ENCODE measurements at places on chromosomes 3 and 15.
A peak's percentile ranks its signal among the peaks of the same experiment; 100 is the strongest.

- no peak for DNase-seq
- no peaks in the 10 kb centered on the region for H3K36me3 ChIP-seq
- H3K27ac ChIP-seq, result no peak overlapping the region
- H3K4me1 ChIP-seq, result no peaks in the 10 kb centered on the region
- peaks cover 26% of the 10 kb centered on the region for H3K27me3 ChIP-seq
- no peak overlapping the region for H3K4me3 ChIP-seq
These were observed 226.1 kb downstream of the ADAMTS17 start for GRCh38 chr15:100115711-100116090.

GRCh38 chr3:32969656-32970055 is 18.2 kb downstream of the CCR4 start:
- no peaks in the 10 kb centered on the region for H3K4me1 ChIP-seq
- no peak overlapping the region for H3K4me3 ChIP-seq
- H3K27ac ChIP-seq, result no peak overlapping the region
- no peaks in the 10 kb centered on the region for H3K27me3 ChIP-seq

DNA sequence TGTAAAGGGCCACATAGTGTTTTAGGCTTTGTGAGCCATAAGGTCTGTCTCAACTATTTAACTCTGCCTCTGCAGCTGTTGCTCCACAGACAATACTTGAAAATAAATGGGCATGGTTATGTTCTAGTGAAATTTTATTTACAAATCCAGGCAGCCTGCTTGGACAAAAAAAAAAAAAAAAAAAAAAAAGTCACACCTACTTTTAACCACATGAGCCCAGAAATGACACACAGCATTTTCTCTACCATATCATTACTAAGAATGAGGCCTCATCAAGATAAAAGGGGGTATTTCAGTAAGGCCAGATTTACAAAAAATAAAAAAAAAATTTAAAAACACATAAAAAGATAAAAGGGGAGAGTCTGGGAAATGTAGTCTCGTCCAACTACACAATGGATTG is 1.7 kb upstream of the NGLY1 start:
- no peak for DNase-seq
- H3K36me3 ChIP-seq, result no peaks in the 10 kb centered on the region
- H3K4me3 ChIP-seq, result no peak overlapping the region
- no peaks in the 10 kb centered on the region for H3K27me3 ChIP-seq
- peaks cover 28% of the 10 kb centered on the region for H3K4me1 ChIP-seq

GRCh38 chr15:63493436-63493835 is 11.0 kb upstream of the USP3 start:
- no peak overlapping the region for H3K27ac ChIP-seq
- peaks cover 11% of the 10 kb centered on the region for H3K4me1 ChIP-seq
- no peak for DNase-seq
- no peaks in the 10 kb centered on the region for H3K36me3 ChIP-seq

GRCh38 chr3:186053954-186054791 is 54.7 kb downstream of the ETV5 start:
- H3K4me3 ChIP-seq, result no peak overlapping the region
- no peak overlapping the region for H3K27ac ChIP-seq
- H3K4me1 ChIP-seq, result no peaks in the 10 kb centered on the region
- H3K27me3 ChIP-seq, result no peaks in the 10 kb centered on the region
- H3K36me3 ChIP-seq, result peaks cover 10% of the 10 kb centered on the region

- no peaks in the 10 kb centered on the region for H3K4me1 ChIP-seq
- no peak for DNase-seq
- peaks cover 60% of the 10 kb centered on the region for H3K36me3 ChIP-seq
These were observed 17.0 kb downstream of the EOGT start for GRCh38 chr3:68996356-68996995.

DNA sequence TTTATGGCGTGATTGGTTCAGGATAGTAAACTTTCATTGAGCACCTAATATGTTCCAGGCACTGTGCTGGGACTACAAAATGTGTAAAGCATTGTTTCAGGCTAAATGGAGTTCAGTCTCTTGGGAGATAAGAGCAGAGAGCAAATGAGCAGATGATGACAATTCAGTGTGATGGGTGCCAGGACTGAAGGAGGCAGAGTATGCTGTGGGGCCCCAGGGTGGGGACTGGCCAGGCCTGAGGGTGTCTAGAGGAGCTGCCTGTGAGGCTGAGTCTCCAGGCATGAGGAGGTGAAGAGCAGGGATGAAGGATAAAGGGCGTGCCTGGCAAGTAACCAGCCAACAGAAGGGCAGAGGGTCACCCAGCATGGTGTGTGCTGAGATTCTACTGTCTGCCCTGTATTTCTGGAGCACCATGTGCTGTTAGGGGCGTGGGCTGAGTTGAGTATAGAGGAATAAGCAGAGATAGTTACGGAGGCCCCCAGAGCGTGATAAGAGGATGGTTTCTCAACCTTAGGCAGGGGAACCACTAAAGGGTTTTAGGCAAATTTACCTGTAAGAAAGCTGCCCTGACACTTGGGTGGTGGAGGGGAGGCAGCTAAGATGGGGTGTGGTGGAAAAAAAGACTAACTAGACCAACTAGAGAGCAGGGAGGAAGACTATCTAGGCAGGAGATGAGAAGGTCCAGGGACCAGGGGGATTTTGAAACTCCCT is 38.5 kb downstream of the EPHB1 start:
- H3K4me1 ChIP-seq, result no peaks in the 10 kb centered on the region
- H3K4me3 ChIP-seq, result no peak overlapping the region
- H3K36me3 ChIP-seq, result no peaks in the 10 kb centered on the region
- DNase-seq, result no peak
- H3K27ac ChIP-seq, result no peak overlapping the region

DNA sequence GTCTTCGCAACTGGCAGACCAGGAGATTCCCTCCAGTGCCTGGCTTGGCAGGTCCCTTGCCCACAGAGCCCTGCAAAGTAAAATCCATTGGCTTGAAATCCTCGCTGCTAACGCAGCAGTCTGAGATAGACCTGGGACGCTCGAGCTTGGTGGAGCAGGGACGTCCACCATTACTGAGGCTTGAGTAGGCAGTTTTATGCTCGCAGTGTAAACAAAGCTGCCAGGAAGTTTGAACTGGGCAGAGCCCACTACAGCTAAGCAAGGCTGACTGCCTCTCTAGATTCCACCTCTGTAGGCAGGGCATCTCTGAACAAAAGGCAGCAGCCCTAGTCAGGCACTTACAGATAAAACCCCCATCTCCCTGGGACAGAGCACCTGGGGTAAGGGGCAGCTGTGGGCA is 205.0 kb upstream of the MME start:
- no peak overlapping the region for H3K27ac ChIP-seq
- no peak for DNase-seq
- no peak overlapping the region for H3K4me3 ChIP-seq
- H3K36me3 ChIP-seq, result no peaks in the 10 kb centered on the region
- no peaks in the 10 kb centered on the region for H3K4me1 ChIP-seq

- H3K27me3 ChIP-seq, result no peaks in the 10 kb centered on the region
- DNase-seq, result no peak
- H3K4me1 ChIP-seq, result no peaks in the 10 kb centered on the region
- H3K27ac ChIP-seq, result no peak overlapping the region
These were observed 276.6 kb upstream of the TPM1 start for GRCh38 chr15:62765916-62766315.

GRCh38 chr15:38671675-38672254 is 107.2 kb upstream of the RASGRP1 start:
- no peak overlapping the region for H3K4me3 ChIP-seq
- H3K27ac ChIP-seq, result no peak overlapping the region
- no peak for DNase-seq
- H3K4me1 ChIP-seq, result peaks cover 34% of the 10 kb centered on the region

DNA sequence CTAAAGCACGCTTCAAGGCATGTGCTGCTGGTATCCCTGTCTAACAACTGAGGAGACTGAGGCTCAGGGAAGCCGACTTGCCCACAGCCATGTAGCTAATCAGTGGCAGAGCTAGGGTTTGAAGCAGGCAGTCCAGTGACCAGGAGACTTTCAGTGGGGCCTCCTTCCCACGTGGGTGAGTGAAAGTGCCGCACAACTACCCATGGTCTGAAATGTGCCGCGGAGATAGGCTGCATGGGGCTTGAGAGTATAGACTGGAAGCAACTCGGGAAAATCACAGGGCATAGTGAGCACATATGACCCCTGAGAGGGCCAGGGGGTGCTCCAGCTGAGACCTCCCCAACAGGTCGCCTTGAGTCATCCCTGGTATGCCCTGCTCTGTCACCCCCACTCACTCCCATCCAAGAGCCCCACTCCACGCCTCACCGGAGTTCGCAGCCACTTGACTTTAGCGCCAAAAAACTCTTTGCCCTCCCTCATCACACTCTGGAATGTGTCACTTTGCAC is 19.1 kb downstream of the FAM174B start:
- no peak for DNase-seq
- H3K4me3 ChIP-seq, result no peak overlapping the region
- H3K4me1 ChIP-seq, result no peaks in the 10 kb centered on the region
- H3K36me3 ChIP-seq, result no peaks in the 10 kb centered on the region
- H3K27ac ChIP-seq, result no peak overlapping the region

DNA sequence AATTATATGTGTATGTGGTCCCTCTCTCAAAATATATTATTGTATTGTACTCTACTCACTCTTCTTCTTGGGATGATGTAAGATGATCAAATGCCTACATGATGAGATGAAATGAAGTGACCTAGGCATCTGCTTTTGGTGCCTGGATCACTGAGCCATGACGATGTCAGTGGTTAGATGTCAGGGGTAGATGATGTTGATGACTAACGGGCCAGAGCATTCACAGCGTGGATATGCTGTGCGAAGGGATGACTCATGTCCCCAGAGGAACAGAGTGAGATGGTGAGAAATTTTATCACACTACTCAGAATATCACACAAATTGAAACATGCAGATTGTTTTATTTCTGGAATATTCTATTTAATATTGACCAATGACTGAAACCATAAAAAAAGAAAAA is 233.9 kb upstream of the CADM2 start:
- H3K36me3 ChIP-seq, result no peaks in the 10 kb centered on the region
- H3K27me3 ChIP-seq, result no peaks in the 10 kb centered on the region
- no peak overlapping the region for H3K4me3 ChIP-seq
- H3K27ac ChIP-seq, result no peak overlapping the region
- H3K4me1 ChIP-seq, result no peaks in the 10 kb centered on the region

- H3K4me1 ChIP-seq, result no peaks in the 10 kb centered on the region
- no peak for DNase-seq
These were observed 259.1 kb downstream of the KCNMB2 start for GRCh38 chr3:178795349-178795748.

GRCh38 chr3:106206146-106206545 is 337.3 kb upstream of the CBLB start:
- no peaks in the 10 kb centered on the region for H3K27me3 ChIP-seq
- no peaks in the 10 kb centered on the region for H3K36me3 ChIP-seq
- peak overlapping the region; percentile 20 for H3K4me3 ChIP-seq

- DNase-seq, result peak; percentile 14
- no peaks in the 10 kb centered on the region for H3K36me3 ChIP-seq
- no peaks in the 10 kb centered on the region for H3K27me3 ChIP-seq
- H3K4me3 ChIP-seq, result no peak overlapping the region
These were observed 296.8 kb upstream of the CHRM5 start for GRCh38 chr15:33671456-33671855.

DNA sequence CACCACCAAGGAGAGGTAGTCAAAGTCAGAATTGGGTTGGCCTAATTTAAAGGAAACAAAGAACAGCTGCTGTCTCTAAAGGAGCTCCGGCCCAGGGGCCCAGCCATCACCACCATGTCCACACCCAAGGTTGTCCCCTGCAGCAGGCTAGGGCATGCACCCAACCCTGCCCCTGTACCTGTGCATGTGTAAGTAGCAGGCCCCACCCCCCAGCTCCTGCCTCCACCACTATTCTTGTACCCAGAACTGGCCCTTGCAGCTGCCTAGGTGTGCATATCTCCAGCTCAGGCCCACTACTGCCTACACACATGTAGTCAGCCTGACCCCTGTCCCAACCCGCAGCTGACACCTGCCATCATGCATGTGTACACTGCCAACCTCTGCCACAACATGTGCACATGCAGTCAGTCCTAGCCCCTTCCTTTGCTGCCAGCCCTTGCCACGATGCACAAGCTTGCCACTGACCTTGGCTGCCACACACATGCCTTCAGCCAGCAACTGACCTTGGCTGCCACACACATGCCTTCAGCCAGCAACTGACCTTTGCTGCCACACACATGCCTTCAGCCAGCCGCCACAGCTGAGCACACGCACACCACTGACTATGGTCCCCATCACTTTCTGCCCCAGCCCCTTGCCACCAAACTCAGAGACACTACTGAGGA is 39.7 kb downstream of the FGF12 start:
- H3K27me3 ChIP-seq, result no peaks in the 10 kb centered on the region
- H3K36me3 ChIP-seq, result no peaks in the 10 kb centered on the region

- H3K27me3 ChIP-seq, result no peaks in the 10 kb centered on the region
- peaks cover 97% of the 10 kb centered on the region for H3K36me3 ChIP-seq
- no peak overlapping the region for H3K27ac ChIP-seq
These were observed 14.3 kb downstream of the CXCR6 start for GRCh38 chr3:45957586-45957985.

DNA sequence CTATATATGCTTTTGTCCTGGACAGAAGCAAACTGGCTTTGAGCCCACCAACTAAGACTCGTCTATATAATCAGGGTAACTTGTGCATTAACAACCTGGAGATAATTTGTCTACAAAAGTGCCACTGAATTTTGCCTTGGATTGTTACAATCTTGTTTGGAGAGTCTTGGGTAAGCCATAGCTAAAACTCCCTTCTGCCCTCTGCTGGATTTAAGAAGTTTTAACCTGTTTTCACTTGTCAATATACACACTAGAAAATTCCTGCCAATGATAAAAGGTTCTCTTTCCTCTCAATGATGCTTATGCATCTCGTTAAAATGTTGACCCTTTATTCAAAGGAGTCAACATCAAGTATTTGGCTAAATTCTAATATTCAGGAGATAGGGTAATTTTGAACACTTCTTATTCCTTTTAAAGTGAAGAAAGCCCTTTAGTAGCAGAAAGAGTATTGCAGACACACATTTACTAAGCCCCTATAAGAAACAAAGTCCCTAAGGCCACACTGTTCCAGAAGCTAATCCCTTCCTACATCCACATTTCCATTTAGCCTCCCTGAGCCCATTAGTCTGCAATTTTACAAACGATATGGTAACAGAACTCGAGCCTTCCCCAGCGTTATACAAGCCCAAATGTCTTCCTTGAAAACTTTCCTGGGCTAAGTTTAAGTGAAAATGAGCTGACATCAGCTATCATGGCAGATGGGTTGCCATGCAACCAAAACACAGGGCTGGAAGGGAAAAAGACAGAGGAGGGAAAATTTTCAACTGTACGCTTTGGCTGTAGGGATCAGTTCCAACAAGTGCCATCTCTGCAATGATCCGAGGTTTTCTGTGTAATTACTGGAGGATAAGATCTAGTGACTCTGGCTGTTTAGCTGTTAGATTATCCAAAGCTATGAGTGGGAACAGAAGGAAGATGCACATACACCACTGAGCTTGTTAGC is 75.9 kb upstream of the FGF12 start:
- DNase-seq, result peak; percentile 77
- no peaks in the 10 kb centered on the region for H3K4me1 ChIP-seq
- no peak overlapping the region for H3K27ac ChIP-seq
- H3K36me3 ChIP-seq, result no peaks in the 10 kb centered on the region

- H3K27ac ChIP-seq, result no peak overlapping the region
- H3K4me3 ChIP-seq, result no peak overlapping the region
- H3K36me3 ChIP-seq, result peaks cover 4% of the 10 kb centered on the region
- no peak for DNase-seq
These were observed 32.4 kb downstream of the BTD start for GRCh38 chr3:15633766-15634598.

- H3K4me3 ChIP-seq, result no peak overlapping the region
- no peak overlapping the region for H3K27ac ChIP-seq
- H3K27me3 ChIP-seq, result no peaks in the 10 kb centered on the region
- H3K4me1 ChIP-seq, result no peaks in the 10 kb centered on the region
These were observed 1101.0 kb downstream of the ROBO2 start for GRCh38 chr3:78140866-78141265.

GRCh38 chr15:53068636-53069035 is 278.5 kb upstream of the ONECUT1 start:
- no peaks in the 10 kb centered on the region for H3K36me3 ChIP-seq
- H3K27me3 ChIP-seq, result no peaks in the 10 kb centered on the region
- no peak overlapping the region for H3K27ac ChIP-seq
- no peaks in the 10 kb centered on the region for H3K4me1 ChIP-seq
- no peak overlapping the region for H3K4me3 ChIP-seq

Data from common myeloid progenitor, CD34-positive (primary cell).